ENCODE measurements at places on chromosomes 3 and 15. TPM values are rescaled to one million over a fixed set of nuclear protein-coding genes. Genes with fewer than 3 reads are reported as not detected.

The PLSCR5 gene
- total RNA-seq, result not detected

The PARP15 gene
- total RNA-seq, result 0.40 TPM

The CHRM5 gene
- not detected for total RNA-seq

The DUOX1 gene
- 1.2 TPM for total RNA-seq

The UCN2 gene
- not detected for total RNA-seq

The LSMEM2 gene
- total RNA-seq, result 29.6 TPM

The RAMAC gene
- 11.8 TPM for total RNA-seq

The LMAN1L gene
- 20.6 TPM for total RNA-seq

The IL17RD gene
- total RNA-seq, result 5.0 TPM

The GPR160 gene
- total RNA-seq, result 0.54 TPM

The ALPK3 gene
- 114 TPM for total RNA-seq

- no peak for DNase-seq
These were observed 73.9 kb upstream of the SLC24A5 start for GRCh38 chr15:48046813-48047438.

DNA sequence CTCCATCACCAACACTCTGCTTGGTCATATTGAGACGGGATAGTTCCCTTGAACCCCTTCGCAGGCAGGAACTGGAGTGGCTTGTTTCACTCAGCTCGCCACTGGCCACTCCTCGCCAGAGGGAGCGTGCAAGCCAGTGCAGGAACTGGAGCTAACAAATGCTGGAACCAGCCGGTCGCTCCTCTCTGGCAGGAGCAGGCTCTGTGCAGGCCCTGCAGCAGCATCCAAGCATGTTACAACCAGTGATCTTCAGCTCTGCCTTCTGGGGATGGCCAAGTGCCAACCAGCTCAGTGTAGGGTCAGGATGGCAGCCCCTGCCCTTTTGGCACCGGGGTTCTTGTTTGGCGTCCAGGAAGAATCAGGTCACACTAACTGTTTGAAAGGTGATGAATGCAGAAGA lies 329.0 kb upstream of the AZI2 start:
- DNase-seq, result no peak

- no peak for DNase-seq
These were observed 178.2 kb upstream of the TGFBR2 start for GRCh38 chr3:30428251-30428650.

DNA sequence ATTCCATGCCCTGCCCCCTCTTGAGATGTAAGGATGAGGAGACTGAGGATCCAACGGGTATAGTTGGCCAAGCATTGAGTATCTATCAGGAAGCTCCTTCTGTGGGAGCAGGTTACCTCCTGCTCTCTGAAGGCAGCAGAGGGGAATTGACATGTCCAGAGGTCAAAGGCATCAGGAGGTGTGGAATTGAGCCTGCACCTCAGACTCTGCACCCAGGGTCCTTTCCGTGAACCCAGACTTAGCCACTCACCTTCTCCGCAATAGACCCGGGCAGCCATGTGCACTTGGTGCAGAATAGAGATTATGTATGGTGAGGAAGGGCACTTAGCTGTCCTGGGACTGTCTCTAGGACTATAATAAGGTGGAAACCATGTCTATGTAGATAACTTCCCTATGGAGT lies 399.0 kb upstream of the TPM1 start:
- DNase-seq, result no peak

- DNase-seq, result no peak
These were observed 23.4 kb downstream of the RHOA start for GRCh38 chr3:49388289-49388820.

GRCh38 chr3:152139651-152140050 lies 129.1 kb upstream of the MBNL1 start:
- DNase-seq, result no peak

GRCh38 chr3:195580744-195581443 lies 2.8 kb downstream of the APOD start:
- no peak for DNase-seq

GRCh38 chr15:90866800-90867199 lies 1.6 kb upstream of the FURIN start:
- no peak for DNase-seq

DNA sequence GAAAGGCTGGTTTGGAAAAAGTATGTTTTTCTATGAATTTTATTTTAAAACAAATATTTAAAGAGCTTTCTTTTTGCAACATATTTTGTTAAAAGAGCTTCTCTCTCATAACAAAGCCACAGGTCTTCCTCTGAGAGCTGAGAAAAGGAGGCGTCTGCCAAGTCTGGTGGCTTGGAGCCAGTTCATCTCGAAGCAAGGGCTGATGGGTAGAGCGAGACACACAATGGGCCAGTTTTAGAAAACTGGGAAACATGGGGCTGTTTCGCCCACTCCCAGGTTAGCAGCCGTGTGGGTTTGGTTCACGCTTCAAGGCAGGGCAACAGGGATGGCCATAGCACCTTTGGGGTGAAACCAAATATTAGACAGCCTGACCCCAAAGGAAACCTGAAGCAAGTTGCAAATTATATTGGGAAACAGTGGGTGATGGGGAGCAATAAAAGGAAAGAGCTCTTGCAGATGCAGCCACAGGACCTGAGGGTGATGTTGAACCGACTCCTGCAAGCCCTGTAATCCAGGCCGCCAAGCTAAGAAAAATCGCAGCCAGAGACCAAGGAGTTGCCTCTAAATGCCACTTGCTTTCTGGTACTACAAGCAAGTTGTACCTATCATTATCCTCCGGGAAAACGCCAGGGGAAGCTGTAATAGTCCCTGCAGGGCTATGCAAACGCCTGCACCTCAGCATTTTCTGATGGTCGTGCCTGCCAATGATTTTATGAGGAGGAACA lies 88.4 kb upstream of the GALNT15 start:
- DNase-seq, result peak; percentile 90

DNA sequence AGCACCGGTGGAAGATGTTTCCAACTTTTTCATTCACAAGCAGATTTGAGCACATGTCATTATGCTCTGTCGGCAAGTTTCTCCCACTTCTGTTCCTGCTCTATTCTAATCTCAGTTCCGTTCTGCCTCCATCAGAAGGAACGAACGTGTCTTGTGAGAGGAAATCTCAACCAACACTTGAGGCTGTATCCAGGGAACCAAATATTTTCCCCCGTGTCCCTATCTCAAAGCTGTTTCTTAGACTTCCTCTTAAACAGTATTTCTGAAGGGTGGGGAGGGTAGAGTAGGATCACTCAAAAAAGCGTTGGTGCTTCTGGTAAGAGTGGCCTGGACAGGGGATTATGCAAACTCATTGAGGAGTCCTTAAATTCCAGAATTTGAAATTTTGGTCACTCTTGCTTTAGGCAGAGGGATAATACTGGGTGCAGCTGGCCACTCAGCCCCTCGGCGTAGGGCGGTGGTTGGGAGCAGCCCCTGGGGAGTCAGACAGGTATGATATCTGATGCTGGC lies 54.9 kb downstream of the FRMD4B start:
- DNase-seq, result no peak

- no peak for DNase-seq
These were observed 6.2 kb upstream of the EPHA3 start for GRCh38 chr3:89101251-89101650.

GRCh38 chr3:138373087-138373735 lies 24.8 kb downstream of the MRAS start:
- DNase-seq, result no peak

DNA sequence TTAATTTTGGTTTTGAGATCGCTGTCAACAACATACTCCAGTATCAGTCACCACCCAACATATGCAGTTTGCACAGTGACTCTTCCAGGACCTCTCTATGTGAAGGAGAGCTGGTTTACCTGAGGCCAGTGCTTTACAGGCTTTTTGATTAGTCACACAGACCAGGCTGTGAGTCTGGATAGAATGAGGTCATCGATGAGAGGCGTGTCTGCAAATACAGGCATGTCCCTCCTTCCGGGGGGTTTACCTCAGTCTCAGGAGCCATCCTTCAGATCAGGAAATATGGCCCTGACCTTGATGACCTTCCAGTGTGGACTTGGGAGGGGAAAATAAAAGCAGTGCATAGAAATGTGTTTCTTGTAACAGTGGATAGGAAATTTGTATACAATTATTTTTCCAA lies 46.9 kb downstream of the KBTBD12 start:
- no peak for DNase-seq

GRCh38 chr3:108546692-108547091 lies 36.3 kb upstream of the MYH15 start:
- no peak for DNase-seq

DNA sequence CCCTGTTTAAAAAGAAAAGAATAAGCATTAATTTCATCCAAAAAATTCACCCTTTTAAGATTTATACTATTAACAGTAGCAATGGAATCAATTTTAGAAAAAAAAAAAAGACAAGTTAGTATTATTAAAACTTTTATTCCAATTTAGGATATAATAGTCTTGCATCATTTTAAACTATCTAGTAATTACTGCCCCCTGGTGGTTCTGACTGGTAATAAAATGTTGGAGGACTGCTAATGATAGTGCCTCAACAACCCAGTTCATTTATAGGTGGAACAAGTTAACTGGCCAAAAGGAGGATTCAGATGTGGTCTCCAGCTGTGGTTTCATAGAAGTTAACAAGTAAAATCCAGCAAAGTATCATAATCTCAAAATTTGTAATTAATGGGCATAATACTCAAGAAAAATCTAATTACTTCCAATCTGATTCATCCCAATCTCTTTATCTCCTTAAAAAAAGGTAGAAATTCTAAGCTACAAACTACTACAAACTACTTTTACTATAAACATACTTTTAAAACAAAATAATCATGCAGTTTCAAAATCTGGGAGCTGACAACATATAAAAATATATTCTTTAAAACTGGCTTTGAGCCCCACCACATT lies 30.7 kb upstream of the WDR49 start:
- no peak for DNase-seq

DNA sequence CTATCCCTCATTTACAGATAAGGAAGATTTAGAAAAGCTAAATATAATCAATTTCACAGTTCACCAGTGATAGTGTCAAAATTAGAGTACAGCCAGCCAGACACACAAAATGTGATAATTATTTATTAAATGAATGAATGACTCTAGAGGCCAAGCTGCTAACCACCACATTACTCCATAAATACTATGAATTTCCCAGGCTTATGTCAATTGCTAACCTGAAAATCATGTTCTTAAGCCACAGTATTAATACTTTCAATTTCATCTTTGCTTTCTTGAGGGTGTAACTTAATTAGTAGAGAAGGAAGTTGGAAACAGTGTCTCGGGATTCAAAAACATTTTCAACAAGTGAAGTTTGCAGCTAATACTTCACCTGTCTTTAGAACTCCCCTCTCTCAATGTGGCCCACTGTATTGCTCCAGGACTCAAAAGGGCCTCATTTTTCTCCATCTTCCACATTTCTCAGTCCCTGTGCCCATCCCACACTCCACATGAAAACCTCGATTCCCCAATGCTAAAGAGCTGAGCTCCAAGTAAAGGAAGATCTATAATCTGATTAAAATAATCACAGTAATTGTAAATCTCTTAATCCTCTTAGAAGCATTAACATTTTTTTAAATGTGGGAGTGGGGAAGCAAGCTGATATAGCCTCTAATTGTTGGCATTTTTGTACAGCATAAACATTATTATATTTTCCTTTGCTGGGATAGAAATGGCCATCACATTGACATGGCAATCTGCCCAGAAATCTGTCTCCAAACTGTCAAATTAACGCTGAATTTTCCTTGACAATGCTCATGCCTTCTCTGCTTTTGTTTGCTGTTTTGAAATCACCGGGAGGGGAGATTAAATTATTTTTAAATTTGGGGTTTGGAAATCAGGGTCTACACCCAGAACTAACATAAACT lies 765.1 kb downstream of the ROBO1 start:
- no peak for DNase-seq

- no peak for DNase-seq
These were observed 297.7 kb downstream of the GBE1 start for GRCh38 chr3:81463781-81464180.

GRCh38 chr3:6867269-6867668 lies 6.4 kb downstream of the GRM7 start:
- no peak for DNase-seq

GRCh38 chr3:149292666-149293065 lies 40.8 kb downstream of the TM4SF18 start:
- no peak for DNase-seq

- no peak for DNase-seq
These were observed 353.5 kb upstream of the SATB1 start for GRCh38 chr3:18778598-18778997.

DNA sequence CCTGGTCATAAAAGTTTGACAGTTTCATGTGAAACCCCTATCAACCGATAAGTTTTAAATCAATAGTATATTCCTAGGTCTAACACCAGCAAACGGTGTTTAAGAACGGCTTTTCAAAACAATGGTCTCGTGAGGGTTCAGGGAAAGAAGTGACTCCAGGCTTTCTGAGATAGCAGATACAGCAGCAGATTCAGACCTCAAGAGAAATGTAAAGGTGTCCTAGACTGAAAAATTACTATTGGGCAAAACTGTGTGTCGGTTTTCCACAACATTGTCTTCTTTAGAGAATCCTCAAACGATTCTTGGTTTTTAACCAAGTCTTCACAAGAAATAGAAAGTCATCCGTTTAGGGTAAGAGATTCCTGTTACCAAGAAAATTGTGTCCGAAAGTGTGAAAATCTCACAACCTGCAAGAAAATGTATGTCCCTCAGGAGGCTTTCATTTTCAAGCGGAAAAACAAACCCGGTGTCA lies 1.2 kb downstream of the SETD2 start:
- DNase-seq, result no peak

Measured in Right ventricle myocardium superior (tissue), 1 donor.